ENCODE measurements at places on chromosomes 11 and 22. TPM values are rescaled to one million over a fixed set of nuclear protein-coding genes. Genes with fewer than 3 reads are reported as not detected.

Gene JHY
- 10.3 TPM for total RNA-seq

Gene KRTAP5-1
- not detected for total RNA-seq

Gene PLEKHB1
- 0.16 TPM for total RNA-seq

Gene APOBEC3C
- total RNA-seq: 20.4 TPM

Gene FBLN1
- 528 TPM for total RNA-seq

Gene HTR3A
- not detected for total RNA-seq

Gene DKK3
- 551 TPM for total RNA-seq

Gene SCGB2A2
- not detected for total RNA-seq

Gene RIN1
- total RNA-seq: 32.9 TPM

Gene ROBO4
- 1.1 TPM for total RNA-seq

Gene PLAAT4
- 7.1 TPM for total RNA-seq

Gene ZNF408
- total RNA-seq: 17.8 TPM

Gene MPPED2
- total RNA-seq: not detected

Gene OR51B2
- total RNA-seq: not detected

Gene GANAB
- total RNA-seq: 270 TPM

Gene CNIH2
- 0.16 TPM for total RNA-seq

Data from hair follicle dermal papilla cell (primary cell).